ENCODE measurements at places on chromosomes 11 and 22. TPM values are rescaled to one million over a fixed set of nuclear protein-coding genes. Genes with fewer than 3 reads are reported as not detected.

DNA sequence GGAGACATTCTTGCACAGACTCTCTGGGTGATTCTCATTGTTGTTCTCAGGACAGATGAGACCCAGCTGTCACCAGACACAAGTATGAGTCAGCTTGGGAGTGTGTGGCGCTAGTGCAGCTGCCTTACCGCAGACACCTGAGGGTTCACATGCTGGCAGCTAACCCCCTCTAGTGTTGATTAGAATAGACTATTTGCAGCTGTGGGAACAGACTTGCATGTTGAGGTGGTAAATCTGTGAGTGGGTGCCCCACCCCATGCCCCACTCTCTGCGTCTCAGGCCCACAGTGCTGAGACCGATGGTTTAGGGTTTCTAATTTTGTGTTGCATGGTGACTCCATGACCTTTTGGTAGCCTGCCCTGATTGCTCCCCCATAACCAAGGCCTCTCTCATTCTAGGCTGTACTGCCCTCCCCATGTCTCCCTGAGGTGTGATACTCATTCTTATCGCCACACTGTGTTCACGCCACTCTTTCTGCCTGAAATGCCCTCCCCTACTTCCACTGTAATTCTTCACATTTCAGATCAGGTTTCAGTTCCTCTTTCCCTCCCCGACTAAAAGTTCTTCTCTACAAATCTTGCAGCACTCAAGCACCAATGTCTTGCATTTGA is 73.7 kb upstream of the KIRREL3 start:
- peak; percentile 3 for DNase-seq

GRCh38 chr22:22154040-22154439 is 90.5 kb upstream of the VPREB1 start:
- peak; percentile 8 for DNase-seq

GRCh38 chr11:101046947-101047346 is 82.7 kb downstream of the PGR start:
- no peak for DNase-seq

- DNase-seq: peak; percentile 55
Measured at GRCh38 chr11:129365816-129366215, 9.8 kb upstream of the BARX2 start.

Gene MRGPRF
- total RNA-seq: 0.53 TPM

DNA sequence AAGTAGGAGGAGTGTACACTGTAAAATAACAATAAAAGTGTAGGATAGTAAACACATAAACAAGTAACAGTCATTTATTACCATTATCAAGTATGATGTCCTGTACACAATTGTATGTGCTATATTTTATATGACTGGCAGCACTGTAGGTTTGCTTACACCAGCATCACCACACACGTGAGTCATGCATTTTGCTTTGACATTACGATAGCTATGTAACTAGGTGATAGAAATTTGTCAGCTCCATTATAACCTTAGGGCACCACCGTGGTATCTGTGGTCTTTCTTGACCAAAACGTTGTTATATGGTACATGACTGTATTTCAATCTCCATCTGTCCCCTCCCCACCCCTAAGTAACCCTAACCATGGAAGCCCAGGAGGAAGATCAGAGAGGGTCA is 1.1 kb downstream of the DNAL4 start:
- peak; percentile 72 for DNase-seq

DNA sequence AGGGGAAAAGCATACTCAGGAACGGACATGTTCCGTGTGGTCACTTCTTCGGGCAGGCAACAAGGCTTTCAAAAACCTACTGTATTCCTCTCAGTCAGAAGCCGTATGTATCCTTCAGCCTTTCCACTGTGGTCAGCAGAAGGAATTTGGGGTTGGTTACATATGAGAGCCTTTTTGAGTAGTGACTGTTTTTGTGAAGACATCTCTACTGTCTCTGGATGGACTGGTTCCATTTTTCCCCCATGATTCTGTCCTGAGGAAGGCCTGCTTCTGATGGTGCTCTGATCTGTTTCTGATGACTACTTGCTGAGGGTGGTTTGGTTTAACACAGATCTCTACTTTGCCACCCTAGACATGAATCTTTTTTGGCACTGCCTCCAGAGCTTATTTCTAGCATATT is 63.7 kb upstream of the HORMAD2 start:
- DNase-seq: no peak

DNA sequence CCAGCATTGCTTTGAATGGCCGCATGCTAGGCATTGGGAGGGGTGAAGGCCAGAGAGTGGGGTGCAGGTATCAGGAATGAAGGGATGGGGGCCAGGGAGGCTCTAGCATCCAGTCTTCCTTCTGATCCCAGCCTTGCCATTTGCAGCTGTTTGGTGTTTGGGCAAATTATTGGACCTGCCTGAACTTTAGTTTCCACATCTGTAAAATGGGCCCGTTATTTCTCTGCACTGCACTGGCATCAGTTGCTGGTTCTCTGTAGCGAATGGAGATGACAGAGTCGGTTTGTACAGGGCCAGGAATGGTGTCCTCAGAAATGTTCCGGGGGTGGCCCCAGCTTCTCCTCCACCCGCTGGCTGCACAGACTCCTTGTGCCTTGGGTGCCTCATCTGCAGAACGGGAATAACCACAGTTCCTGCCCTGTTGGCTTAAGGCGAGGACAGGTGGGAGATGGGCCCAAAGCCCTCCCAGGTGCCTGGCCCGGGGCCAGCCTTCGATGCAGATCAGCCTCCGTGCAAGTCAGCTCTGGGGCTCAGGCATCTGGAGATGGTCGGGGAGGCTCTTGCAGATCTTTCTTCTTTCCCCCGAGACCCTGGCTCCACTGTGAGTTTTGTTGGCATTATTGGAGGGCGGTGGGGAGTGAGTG is 51.4 kb upstream of the SMIM38 start:
- DNase-seq: no peak

DNA sequence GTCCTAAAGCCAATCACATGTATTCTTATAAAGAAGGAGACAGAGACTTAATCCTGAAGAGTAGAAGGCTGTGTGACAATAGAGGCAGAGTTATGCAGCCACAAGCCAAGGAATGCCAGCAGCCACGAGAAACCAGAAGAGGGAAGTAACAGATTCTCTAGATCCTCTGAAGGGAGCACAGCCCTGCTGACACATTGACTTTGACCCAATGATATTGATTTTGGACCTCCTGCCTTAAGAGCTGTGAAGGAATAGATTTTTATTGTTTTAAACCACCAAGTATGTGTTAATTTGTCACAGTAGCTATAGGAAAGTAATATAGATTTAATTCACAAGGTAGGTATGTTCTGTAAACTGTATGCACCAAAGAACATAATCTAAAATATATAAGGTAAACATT is 103.6 kb downstream of the TTC17 start:
- no peak for DNase-seq

DNA sequence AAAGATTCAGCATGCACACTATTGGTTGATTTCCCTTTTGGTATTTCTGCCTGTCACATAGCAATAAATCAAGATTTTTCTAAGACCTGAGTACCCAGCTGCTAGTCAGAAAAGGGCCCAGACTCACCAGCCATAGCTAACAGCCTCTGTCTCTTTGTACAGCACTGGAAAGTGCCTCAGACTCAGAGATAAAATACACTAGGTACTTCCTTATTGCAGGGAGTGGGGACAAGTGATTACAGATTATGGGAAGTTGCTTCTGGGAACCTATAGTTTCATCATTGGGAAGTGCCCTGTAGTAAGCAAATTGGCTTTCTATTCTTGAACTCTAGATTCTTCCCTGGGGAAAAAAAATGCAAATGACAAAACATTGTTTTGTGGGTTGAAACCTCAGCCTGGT is at the start of gene CASP5:
Gene CASP5 (minus strand): TSS at position 166 of the 400 bp plus-strand sequence. CDS start 32 bp downstream, at position 134.
- no peak for DNase-seq

Gene MIAT
- total RNA-seq: 0.64 TPM

Gene APOL3
- total RNA-seq: not detected

DNA sequence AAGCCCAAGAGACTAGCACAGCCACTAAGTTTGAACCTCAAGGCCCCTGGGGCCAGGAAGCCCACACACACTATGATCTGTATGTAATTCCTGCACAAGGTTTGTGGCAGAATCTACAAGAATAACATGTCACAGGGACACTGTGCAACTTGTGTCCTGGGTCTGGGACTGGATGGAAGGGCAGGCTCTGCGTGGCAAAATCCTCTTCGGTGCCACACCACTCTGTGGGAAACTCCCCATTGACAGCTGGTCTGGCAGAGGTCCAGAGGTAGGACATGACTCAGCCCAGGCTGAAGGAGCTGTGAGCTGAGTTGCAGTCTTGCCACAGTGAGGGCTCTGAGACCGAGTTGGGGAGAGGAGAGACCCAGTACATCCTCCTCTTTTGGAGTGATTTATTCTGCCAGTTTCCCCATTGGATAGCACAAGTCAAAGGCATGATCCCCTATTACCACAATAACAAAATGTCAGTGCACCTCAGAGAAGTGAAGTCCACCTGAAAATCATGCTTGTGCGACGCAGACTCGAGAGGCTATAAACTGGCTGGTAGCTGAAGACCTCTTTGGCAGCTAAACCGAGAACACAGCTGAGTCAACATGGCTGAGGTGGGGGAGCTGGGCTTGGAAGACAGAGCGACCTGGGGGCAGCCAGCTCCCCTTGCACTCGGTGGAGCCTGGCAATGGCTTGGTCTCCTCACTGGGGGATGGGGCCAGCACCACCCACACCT is 23.3 kb upstream of the SERPIND1 start:
- peak; percentile 86 for DNase-seq

DNA sequence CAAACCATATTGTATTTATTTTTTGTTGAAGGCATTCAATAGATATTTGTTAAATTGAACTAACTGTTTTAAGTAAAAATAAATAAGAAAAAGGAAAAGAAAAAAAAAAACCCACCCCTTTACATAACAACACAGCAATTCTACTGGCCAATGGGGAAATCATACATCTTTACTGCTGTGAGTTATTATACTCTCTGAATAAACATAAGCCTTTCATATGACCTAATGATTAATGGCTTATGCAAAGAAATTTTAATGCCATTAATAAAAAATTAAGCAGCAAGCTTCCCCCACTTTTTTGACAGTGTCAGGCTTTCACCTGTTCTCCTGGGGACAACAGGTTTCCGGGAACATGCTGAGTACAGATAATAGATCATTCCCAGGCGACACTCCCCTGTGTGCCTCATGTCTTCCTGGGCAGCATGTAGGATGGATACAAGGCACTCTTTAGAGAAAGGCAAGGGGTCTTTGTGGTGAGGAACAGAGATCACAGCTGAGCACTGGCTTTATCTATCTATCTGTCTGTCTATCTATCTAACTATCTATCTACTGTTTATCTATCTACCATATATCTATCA is 676.0 kb downstream of the NTM start:
- no peak for DNase-seq

GRCh38 chr11:132300283-132300682 is 929.9 kb downstream of the NTM start:
- DNase-seq: no peak

GRCh38 chr22:30176431-30176830 is 70.1 kb downstream of the LIF start:
- peak; percentile 74 for DNase-seq

DNA sequence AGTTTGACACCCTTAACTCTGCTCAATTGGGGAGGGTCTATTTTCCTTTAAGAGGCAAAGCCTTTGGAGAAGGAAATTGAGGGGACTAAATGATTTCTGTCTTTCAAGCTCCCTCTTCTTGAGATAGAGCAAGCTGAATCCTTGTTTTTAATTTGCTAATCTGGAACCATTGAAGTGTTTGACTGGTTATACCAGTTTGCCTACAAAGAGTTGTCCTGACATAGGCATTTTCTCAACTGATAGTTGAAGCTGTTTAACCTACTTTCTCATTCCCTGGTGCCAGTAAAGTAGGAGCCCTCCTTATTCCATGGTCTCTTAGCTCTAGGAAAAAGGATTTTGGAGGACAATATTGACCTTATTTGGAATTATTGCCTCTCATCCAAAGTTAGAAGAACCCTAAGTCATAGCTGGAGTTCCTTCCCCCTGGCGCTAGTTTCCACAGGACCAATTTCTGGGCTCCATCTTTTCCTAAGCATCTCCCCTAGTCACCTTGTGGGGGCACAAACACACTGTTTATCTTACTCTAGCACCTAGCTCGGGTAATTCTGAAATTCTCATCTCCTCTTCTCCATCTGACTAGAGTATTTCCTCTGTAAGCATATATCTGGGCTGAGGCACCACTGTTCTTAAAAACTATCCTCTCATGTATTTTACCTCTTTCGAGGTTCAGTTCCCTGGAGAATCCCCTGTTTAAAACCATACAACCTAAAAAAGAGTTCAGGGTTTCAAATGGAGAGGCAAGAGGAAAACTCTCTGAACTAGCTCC is 7.4 kb downstream of the ZDHHC5 start:
- DNase-seq: peak; percentile 51

DNA sequence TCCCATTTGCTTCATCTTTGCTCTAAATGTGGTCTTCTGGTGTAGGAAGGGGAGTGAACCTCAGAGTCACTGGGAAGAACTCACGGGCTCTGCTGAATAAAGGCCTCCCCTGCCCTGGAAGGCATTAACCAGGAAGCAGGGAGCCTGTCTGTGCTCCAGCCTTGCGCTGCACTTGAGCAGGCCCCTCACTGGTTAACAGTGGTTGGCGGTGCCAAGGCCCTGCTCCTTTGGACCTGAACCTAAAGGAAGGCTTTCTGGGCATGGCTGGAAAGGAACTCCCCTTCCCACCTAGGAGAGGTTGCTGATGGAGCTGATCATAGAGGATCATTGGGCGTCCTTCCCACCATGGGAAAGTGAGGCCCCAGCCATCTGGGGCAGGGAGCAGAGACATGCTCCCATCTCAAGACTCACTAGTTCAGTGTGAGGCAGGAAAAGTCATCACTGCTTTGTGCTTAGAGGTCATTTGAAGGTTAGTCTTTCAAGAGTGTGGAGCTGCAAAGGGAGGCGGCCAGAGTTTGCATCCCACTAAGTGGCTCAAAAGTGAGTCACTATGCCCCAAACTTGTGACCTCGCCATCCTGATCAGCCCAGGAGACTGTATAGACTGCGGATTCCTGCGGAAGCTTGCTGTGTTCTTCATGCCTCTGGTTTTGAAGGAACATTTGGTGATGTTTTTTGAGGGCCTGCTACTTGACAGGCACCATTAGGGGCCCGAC is 50.4 kb downstream of the DBX1 start:
- no peak for DNase-seq

GRCh38 chr11:838441-839279 is 3.7 kb downstream of the POLR2L start:
- DNase-seq: no peak

DNA sequence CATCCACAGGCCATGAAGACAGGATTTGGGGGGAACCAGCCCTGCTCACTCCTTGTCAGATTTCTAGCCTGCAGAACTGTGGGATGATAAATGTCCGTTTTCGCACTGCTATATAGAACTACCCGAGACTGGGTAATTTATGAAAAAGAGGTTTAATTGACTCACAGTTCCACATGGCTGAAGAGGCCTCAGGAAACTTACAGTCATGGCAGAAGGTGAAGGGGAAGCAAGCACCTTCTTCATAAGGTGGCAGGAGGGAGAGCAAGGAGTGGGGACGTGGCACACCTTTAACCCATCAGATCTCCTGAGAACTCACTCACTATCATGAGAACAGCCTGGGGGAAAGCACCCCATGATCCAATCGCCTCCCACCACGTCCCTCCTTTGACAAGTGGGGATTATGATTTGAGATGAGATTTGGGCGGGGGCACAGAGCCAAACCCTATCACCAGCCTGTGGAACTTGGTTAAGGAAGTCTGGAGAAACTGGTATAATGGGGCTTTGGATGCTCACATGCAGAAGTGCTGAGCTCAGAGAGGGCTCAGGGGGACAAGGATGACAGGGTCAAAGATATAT is 50.7 kb downstream of the MYEOV start:
- DNase-seq: no peak
